ENCODE measurements at places on chromosomes 1 and 21. TPM values are rescaled to one million over a fixed set of nuclear protein-coding genes. Genes with fewer than 3 reads are reported as not detected.

- ATAC-seq = no peak
These were observed 142.5 kb downstream of the TIAM1 start for GRCh38 chr21:31201548-31201947.

DNA sequence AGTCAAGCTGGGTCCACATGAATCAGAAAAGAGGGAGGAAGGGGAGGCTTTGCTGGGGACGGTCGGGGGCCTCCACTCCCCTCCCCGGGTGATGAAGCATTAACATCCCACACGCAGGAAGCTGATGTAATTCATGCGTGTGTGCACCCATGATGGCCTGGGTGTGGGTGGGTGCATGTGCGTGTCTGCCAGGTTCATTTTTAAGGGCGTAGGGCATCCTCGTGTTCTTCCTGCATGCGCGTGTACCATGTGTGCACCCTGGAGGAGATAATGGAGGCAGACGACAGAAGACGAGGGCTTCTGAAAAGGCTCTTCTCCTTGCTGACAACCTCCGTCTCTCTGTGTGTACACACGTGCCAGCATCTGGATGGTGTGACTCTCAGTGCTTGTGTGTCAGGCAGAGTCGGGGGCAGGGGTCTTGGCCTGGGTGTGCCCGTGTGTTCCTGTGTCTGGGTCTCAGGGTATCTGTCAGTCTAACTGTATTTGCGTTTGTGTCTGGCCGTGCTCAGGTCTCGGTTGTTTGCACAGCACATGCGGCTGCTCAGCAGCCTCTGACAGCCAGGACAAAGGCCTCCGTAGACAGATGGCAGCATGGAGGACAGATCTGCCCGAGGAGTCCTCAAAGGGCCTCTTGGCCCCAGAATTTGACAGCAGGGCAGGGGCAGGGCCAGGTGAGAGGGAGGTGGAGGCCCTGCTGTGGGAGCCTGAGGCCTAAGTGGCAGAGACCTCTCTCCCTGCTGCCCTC lies 2.4 kb downstream of the RAP1GAP start:
- ATAC-seq = peak; percentile 13

GRCh38 chr1:170698301-170699275 lies 34.7 kb downstream of the PRRX1 start:
- ATAC-seq = peak; percentile 82

Gene GSTM5
- total RNA-seq = 2.9 TPM

DNA sequence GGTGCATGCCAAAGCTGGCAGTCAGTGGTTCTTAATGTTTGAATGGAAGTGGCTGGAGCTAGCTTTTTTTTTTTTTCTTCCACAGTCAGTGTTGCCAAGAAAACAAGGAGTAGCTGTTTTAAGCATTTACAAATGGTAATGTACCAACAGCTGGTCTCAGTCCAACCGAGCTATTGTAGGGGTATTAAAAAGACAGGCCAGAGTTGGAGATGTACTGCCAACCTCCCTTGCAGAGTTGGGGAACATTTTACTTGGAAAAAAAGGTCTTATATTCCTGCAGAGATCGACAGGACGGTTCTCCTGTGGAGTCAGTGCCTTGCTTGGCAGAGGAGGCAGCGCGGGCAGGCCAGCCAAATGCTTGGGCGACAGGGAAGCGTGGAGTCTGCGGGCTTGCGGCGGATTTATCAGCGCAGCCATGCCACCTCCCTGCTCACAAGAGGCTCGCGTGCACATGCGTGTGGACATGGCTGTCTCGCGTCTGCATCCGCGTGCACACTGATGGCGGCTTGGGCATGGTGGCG lies 338.1 kb downstream of the RPS6KC1 start:
- peak; percentile 10 for ATAC-seq

GRCh38 chr1:66248746-66249145 lies 285.2 kb upstream of the SGIP1 start:
- no peak for ATAC-seq

Gene METTL18
- 8.2 TPM for total RNA-seq

DNA sequence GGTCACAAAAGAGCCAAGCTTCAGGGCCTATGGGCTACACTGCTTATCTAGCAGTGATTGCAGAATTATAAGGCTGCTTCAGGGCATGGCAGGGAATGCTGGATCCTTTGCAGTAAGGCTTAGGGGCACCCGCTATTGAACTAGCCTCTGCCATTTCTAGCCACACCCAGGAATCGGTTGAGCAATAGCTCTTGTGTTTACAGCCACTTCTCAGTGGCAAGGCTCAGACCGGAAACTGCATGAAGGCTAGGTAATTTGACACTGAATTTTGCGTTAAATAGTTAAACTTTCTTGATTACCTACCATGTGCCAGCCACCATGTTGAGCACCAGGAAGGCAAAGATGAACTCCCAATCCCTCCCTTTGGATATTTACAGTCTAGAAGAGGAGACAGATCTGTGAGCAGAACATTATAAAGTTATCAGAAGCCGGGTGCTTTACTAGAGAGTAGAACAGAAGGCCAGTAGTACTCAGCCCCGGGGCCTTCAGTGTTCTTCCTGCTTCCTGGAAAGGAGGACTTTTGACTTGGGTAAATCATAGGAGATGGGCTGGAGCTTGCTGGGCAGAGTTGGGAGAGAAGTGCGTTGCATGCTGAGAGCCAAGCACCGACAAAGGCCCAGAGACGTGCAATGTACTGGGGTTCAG lies 98.6 kb upstream of the LPGAT1 start:
- ATAC-seq = no peak

DNA sequence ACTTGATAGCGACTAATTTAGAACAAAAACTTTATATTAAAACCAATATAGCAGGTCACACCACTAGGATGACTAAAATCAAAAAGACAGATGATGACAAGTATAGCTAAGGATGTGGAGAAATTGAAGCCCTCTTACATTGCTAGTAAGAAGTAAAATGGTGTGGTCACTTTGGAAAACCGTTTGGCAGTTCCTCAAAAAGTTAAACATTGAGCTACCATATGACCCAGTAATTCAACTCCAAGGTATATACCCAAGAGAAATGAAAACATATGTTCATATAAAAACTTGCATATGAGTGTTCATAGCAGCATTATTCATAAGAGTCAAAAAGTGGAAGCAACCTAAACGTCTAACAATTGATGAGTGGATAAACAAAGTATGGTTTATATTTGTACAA lies 13.0 kb upstream of the SERINC2 start:
- ATAC-seq = no peak

Gene FMO5
- 3.7 TPM for total RNA-seq

DNA sequence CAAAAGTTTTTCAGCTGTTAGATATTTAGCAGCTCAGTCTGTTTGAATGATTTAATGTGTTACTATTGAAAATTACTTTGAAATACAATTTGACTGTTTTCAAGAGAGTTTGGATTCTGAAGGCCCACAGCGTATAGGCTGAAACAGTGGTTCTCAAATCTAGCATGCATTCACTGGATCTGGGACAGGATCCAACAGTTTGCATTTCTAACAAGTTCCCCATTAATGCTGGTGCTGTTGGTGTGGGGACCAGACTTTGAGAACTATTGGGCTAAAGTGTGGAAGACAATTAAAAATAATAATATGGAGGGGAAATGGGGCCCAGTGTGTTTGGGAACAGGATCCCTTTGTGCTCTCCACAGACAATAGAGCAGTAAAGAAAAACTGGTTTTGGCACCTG lies 31.9 kb downstream of the ITSN1 start:
- ATAC-seq = no peak

GRCh38 chr1:239854922-239855321 lies 236.8 kb upstream of the FMN2 start:
- peak; percentile 54 for ATAC-seq

DNA sequence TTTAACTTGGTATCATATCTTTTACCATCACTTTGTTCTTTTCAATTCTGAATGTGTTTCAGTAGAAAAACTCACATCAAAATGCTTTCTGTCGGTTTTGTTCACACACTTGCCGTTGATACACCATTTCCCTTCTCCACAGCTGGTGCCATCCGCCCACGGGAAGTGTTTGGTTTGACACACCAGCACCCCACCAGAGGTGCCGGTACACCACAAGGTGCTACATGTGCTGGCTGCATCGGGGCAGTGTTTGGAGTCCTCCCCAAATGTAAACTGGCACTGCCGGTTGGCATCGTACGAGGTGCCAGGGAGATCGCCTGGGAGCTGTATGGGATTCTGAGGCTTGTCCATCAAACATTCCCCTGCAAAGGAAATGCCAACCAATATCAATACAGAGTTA lies 5.0 kb downstream of the ADAMTS1 start:
- no peak for ATAC-seq

DNA sequence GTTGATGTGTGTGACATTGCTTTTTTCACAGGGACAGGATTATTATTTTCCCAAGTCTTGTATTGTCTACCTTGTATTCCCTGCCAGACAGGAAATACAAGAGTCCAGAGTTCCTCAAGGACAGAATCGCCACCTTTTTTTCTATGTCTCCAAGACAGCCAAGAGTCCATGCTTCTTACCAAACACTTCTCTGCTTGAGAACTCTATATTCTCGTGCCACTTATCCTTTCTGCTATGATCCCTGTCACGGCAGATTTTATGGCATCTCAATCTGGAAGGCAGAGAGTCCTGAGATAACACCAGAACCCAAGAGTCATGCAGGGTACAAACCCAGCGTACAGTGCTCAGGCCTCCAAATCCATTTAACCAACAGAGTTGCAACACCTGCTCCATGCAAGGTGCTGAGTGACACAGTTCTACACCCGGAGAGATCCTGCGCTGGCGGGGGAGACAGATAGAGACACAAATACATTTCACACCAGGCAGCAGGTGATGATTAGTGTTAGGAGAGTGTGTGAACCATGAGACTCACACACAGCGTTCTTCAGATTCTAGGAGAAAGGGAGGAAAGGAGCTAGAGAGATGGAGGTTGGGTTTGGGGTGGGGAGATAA lies 107.6 kb downstream of the NAV1 start:
- no peak for ATAC-seq

DNA sequence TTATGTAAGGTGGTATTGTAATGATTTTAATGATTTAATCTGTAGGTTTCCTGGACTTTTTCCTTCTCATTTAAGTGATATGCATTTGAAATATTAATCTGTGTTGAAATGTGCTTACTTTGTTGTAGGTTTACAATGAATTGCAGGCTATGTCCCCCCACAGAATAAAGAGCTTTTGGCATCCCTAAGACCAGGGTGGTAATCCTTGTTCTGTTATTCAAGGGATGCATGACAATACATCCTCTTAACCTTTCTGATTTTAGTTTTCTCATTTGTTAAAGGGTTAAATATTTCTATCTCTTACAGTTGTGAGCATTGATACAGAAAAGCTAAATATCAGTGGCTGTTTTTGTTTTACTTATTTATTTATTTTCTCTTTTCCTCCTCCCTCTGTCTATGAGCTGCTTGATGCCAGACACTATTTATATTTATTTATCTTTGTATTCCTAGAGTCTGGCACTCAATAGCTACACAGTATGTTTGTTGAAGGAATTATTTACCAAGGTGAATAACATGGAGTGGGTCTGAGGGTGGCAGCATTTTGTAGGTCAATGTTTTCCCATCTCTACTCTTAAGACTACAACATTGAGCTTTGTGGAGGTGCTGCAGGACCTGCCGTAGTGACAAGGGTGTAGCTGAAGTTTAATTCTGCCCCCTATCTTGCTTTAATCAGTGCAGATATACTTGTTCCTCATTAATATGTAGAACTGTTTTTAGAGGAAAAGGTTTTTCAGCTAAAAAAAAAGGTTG lies 19.9 kb upstream of the ADGRL2 start:
- ATAC-seq = no peak

DNA sequence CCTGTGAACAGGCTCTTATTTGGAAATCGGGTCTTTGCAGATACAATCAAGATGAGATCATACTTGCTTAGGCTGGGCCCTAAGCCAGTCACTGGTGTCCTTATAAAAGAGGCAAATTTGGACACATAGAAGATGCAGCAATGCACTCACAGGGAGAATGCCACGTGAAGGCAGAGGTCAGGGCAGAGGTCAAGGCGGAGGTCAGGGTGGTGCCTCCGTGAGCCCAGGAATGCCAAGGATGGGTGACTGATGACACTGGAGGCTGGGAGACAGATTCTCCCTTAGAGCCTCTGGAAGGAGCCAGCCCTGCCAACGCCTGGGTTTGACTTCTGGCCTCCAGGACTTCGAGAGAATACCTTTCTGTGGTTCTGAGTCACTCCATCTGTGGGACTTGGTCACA lies 22.8 kb upstream of the C1orf174 start:
- no peak for ATAC-seq

DNA sequence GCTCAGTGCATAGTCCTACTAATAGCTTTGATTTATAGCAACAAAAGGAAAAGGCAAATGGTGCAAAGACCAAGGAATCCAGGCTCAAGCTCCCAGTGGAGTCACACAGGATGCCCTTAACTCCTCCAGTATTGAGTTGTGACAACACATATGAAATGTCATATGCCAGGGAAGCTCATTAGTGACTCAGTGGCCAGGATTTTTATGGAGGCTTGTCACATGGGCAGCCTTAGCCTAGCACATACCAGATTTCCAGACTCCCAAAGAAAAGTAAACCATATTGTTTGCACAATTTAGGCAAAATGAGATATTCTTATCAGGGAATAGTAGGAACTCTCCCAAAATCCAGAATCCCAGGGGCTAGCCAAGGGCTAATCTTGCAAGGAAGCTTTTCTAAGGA lies 129.2 kb downstream of the MAGI3 start:
- no peak for ATAC-seq

GRCh38 chr1:20701446-20701845 lies 16.4 kb downstream of the KIF17 start:
- ATAC-seq = no peak

DNA sequence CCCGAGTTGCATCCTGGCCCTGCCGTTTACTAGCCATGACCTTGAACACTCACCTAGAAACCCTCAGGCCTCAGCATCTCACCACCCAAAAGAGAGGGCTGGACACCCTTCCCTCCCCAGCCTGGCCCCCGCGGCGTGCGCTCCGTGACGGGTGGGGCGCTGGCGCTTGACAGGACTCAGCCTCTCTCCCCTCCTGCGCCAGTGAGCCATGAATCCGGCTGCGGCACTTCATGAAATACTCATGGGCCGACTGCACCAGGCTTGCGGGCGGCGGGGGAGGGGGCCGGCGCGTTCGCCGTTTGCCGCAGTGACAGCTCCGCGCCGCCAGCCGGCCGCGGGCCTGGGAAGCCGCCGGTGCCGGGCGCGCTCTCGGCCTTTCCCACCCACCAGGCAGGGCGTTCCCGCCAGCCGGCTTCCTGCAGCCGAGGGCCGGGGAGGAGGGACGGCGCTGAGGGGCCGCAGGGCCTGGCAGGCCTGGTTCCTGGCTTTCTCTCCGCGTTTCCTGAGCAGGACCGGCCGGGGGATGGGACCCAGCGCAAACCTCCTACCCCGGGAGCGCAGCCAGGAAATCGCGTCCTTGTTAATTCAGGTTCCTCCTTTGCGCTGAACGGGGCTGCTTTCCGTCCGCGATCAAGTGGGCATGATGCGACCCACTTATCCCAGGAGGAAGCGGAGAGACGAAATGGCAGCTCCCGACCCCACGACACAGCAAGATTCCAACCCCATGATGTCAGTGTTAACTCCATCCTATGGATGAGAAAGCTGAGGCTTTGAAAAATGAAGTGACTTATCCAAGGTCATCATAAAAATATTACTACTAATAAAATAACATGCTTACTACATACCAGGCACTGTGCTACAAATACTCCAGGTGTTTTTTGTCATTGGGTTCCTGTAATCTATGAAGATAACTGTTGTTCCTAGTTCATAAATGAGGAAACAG lies 9.1 kb upstream of the LUZP1 start:
- ATAC-seq = peak; percentile 94

Gene TNFAIP8L2
- 1.5 TPM for total RNA-seq

Gene INSRR
- total RNA-seq = 0.13 TPM

Gene WNT4
- total RNA-seq = 80.1 TPM

Measured in motor neuron (in vitro differentiated cells).